CD4-positive, alpha-beta T cell treated with Interleukin-15 for 4 hours (primary cell): ENCODE measurements at places on chromosomes 7 and 10.

DNA sequence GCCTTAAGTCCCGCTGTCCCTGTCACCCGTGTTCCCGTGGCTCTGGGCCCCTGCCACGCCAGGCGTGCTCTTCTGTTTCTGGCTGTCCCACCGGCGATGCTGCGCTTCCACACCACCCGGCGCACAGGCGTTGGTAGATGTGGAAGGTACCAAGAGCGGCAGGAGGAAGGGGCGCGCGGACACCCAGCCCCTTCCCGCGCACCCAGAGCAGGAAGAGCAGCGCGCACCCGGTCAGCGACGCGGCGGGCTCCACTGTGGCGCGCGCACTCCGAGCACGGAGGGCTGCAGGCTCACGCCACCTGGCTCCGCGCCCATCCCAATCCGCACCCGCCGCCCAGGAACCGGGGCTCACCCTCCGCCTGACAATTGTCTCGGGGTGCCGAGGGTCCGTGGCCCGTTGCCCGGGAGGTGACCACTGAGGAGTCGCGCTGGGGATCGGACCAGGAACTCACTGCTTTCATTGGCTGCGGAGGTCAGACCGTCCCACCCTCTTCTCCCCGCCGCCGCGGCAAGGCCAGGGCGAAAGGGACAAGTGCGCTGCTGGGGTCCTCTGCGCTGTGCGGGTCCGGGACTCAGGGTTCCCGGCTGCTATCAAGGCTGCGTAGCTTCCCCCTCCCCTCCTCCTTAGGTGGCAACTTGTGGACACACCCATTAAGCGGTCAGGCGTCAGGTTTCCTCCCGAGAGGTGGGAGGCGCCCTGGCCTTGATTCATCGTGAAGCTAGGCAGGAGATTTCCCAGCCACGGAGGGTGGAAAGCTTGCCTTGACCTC, 121.6 kb upstream of the ZNF92 start:
- peak; percentile 17 for DNase-seq

GRCh38 chr7:98038731-98039130, 48.7 kb upstream of the OCM2 start:
- DNase-seq, result no peak

DNA sequence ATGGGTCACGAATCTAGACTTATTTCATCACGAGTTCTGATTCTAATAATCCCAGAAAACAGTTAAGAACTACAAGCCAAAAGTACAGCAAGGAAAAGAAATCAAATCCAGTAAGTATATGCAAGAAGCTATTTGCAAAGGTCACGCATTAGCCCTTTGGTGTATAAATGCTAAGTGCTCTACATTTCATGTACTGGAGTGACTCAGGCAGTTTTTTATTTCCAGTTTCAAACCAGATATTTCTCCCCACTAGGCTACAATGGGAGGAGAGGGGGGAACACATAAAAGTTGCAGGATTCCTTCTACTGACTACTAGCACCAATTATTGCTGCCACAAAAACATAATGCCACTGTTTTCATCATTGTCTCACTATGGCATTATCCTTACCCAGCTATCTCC, 148.0 kb downstream of the NRCAM start:
- no peak for DNase-seq

- DNase-seq, result no peak
Observed at GRCh38 chr10:65320236-65321026, 1605.4 kb upstream of the LRRTM3 start.

- no peak for DNase-seq
Observed at GRCh38 chr7:91263384-91264045, 718 bp upstream of the FZD1 start.

DNA sequence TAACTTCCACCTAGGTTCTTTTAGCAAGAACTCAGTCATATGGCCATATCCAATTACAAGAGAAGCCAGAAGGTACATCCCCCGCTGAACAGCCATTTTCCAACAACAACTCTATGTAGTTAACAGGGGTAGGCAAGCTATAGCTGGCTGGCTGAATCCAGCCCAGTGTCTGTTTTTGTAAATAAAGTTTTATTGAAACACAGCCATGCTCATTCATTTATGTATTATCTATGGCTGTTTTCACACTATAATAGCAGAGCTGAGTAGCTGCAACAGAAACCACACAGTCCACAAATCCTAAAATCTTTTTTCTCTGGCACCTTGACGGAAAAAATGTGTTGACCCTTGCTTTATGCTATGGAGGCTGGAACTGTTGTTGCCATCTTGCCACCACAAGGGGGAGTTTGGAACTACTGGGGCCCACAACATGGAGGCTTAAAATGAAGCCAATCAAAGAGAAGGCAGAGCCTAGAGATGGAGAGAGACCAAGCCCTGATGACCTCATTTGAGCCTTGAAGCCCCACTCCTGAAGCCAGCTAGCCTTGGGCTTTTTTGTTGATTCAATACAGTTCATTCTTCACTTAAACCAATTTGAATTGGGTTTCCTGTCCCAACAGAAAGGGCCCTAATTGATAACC, 33.3 kb upstream of the XPNPEP1 start:
- peak; percentile 38 for DNase-seq

DNA sequence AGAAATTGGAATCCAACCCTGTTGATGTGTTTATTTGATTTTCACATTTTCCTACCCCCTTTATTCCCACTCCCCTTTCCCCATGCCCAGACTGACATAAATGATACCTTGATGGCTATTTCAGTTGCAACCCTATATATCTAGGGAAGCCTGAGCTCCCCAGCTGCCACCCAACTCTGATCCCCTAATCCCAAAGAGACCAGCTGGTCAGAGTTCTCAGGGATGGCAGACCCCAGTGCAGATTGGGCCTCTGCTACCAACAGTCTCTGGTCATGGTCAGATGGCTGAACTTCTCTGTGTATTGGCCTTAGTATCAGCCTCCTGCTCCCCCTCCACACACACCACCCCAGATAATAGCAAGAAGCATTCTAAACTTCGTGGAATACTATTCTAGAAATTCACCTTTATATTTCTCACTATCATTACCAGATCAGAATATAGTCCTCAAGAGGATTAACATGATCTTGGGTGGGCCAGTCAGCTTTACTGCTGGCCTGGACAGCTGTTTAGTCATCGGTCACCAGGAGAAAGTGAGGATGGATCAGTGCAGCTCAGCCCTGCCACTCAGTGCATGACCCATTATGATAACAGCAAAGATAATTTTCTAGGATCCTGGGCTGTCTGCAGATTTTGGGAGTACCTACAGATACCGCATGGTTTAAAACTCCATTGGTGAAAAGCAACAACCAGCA, 24.5 kb upstream of the BTRC start:
- no peak for DNase-seq

DNA sequence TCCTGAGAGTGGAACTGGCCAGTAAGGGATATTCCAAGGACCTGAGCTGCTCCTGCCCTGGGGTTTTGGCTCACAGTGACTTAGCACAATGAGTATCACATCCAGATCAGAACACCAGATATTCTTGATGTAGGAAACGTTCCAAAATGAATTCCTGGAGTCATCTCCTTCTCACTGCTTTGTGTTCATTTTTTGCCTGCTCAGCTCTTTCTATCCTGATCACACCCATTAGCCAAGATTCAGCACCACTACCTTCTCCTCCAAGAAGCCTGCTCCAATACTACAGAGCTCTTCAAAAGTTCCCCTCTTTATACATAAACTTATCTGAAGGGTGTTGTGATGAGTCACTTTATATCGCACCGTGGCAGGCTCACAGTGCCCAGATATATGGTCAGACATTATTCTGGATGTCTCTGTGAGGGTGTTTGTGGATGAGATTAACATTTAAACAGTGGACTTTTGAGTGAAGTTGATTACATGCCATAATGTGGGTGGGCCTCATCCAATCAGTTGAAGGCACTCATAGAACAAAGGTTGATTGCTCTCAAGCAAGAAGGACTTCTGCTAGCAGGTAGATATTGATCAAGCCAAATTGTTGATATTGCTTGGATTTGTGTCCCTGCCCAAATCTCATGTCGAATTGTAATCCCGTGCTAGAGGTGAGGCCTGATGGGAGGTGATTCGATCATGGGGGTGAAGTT, 1155.2 kb upstream of the AUTS2 start:
- no peak for DNase-seq

DNA sequence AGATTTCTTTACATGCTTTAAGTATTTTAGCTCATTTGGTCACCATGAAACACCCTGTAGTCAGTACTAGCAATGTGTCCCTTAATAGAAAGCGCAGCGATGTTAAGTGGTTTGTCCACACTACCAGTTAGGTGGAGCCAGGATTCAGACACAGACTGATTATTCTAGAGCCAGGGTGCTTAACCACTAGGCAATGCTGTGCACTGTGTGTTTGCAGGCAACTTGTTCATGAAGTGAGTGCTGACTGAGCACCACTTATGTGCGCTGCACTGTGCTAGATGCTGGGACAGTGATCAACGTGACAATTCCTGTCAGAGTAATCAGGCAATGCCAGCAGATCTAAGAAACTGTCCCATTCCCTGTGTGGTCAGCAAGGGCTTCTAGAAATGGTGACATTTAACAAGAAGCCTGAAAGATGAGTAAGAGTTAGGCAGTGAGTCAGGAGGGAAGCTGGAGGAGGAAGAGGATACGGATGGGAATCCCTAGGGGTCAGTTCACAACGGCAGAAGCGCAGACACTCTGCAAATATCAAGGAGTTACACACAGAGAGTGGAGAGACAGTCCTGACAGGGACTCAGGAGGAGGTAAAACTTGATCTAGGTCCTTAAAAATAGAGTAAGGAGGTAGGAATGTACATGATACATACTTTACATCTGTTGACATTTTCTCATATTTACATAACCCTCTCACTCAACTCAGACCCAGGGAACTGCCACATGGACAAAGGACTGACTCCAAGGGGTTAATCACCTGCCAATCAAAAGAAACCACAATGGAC, 69.7 kb upstream of the EGR2 start:
- no peak for DNase-seq

- DNase-seq, result no peak
Observed at GRCh38 chr7:22351878-22352277, 5.1 kb downstream of the RAPGEF5 start.

DNA sequence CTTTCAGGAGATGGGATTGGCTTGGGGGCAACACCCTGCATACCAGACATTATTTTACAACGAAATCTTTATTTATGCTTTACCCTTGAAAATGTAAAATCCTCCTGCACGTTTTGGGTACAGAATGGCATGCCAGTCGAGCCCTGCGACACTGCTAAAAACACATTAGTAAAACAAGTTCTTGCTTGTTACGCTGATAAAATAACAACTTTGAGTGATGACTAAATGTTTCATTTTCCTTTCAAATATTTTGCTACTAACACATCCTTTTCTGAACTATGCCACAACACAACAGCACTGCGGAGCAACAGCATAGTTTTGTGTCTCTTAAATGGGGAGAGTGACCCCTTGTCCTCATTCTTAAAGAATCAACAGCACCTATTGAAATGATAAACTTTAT, 76.0 kb upstream of the SEMA3D start:
- no peak for DNase-seq

GRCh38 chr10:6195846-6196245, 6.9 kb upstream of the PFKFB3 start:
- no peak for DNase-seq

- DNase-seq, result no peak
Observed at GRCh38 chr7:4265676-4266075, 416.4 kb upstream of the FOXK1 start.

- DNase-seq, result no peak
Observed at GRCh38 chr10:112244197-112244596, 39.0 kb upstream of the TECTB start.
